ENCODE measurements at places on chromosomes 4 and X.

GRCh38 chr4:150316332-150317205 is 238.3 kb downstream of the DCLK2 start:
- no peak for DNase-seq

DNA sequence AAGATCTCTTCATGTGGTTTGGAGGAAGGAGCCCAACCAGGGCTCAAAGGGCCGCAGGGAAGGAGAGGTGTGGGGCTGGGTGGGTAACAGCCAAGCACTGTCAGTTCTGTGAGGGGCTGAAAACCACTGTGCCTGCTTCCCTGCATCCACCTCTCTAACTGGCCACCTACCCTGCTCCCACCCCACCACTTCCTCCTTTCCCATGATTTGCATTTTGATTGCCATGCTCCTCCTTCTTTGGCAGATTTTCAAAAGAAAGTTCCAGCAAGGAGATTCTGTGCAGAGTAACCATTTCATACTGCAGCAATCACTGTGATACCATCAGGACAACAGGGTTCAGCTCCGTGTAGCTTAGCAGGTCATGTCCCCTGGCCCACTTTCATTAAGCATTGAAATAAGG is 1.8 kb downstream of the ZNF674 start:
- no peak for DNase-seq

DNA sequence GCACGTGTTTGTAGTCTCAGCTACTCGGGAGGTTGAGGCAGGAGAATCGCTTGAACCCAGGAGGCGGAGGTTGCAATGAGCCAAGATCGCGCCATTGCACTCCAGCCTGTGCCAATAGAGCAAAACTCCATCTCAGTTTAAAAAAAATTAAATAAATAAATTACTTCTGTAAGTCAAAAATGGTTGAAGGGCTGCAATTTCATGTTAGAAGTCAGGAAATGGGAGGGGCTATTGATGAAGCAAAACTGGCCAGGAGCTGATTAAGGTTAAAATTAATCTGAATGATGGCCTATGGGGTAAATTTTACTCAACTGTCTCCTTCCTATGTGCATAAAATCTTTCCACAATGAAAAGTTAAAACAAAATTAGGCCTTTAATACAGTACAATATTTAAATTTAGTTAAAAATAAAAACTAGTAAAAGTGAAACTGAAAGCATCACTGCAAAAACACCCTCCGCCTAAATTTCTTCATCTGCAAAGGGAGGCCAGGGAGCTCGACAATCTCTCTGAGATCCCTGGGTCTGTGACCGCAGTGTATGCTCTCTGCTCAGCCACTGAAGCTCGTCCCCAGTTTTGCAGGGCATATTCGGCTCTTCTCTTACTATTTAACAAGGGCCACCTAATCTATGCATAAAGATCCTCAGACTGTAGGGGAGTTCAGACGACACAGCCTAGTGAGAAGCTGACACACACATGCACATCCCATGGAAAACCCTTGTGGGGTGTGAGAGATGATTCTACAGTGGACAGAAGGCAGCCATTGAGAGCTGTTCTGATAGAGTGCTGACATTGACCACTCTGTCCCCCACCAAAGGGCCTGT is 57.2 kb downstream of the IRF2 start:
- no peak for DNase-seq

DNA sequence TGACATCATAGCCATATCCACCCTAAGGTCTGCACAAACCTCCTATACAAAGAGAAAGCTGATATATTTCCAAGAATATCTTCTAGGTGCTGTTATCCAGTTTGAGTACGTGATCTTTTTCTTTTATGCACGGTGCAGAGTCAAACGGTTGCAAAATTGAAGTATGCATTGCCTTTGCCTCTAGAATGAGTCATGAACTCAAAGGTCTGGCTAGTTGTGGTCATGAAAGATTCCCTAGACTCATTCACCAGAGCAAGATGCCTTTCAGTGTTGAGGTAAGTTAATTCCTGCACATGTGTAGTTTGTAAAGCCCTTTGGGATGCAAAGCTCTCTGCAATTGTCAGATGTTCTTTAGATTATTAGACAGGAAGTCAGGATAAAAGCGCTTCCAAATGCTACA is 704.4 kb downstream of the PCDH19 start:
- DNase-seq, result no peak

- no peak for DNase-seq
Observed at GRCh38 chrX:68432648-68433047, 647 bp downstream of the OPHN1 start.

- DNase-seq, result no peak
Observed at GRCh38 chr4:189377569-189377968, 563.1 kb upstream of the FRG1 start.

DNA sequence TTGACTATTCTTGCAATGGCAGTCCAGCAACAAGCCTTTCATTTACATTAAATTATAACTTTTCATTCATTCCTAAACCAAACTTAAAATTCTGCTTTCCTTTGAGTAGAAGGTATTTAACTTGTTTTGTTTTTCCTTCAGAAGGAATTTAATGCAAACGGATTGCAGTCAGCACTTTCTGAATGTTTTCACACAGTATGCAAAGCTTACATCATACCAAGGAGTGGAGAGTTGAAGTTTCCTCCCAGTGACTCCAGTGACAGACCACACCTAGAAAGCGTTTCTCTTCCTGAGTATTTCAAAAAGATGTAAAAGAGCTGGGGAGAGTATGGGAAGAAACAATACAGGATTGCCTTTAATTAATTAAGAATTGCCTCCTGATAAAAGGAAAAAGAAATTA is 8.1 kb downstream of the EPGN start:
- no peak for DNase-seq

All from stimulated activated CD8-positive, alpha-beta memory T cell treated with anti-CD3 and anti-CD28 coated beads, Interleukin-7, amount 100 ng/mL, for 1 hour (primary cell).